Osteoblast (primary cell): ENCODE measurements at places on chromosomes 5 and 9. TPM values are rescaled to one million over a fixed set of nuclear protein-coding genes. Genes with fewer than 3 reads are reported as not detected.

GRCh38 chr9:68817079-68817875, 112.2 kb downstream of the PIP5K1B start:
- no peak overlapping the region for H3K4me3 ChIP-seq
- H3K4me1 ChIP-seq: no peaks in the 10 kb centered on the region
- DNase-seq: no peak
- no peaks in the 10 kb centered on the region for H3K36me3 ChIP-seq
- no peak overlapping the region for H3K27ac ChIP-seq

- no peak for DNase-seq
- peaks cover 3% of the 10 kb centered on the region for H3K27me3 ChIP-seq
- H3K4me1 ChIP-seq: no peaks in the 10 kb centered on the region
- H3K4me3 ChIP-seq: no peak overlapping the region
Observed at GRCh38 chr9:73270967-73271721, 119.5 kb downstream of the ANXA1 start.

DNA sequence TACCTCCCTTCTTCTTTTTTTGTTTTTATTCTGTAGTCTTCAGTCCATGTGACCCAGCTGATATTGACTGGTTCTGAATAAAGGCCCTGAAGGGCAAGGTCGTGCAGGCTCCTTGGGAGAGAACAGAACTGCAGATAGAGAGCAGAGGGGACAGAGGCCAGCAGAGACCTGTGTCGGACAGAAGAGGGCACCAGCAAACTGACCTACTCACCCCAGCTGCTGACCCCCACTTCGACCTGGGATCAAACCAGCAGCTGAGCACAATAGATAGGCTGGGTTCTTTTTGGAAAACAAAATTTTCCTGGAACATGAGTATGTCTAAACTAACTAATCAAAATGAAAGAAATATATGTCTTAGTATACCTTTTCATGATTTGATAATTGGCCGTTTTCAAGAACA, 695.1 kb downstream of the NR2F1-AS1 start:
- H3K4me1 ChIP-seq: no peaks in the 10 kb centered on the region
- DNase-seq: no peak
- H3K4me3 ChIP-seq: no peak overlapping the region
- no peak overlapping the region for H3K27ac ChIP-seq

- H3K27me3 ChIP-seq: peaks cover 13% of the 10 kb centered on the region
- no peak overlapping the region for H3K4me3 ChIP-seq
- H3K36me3 ChIP-seq: no peaks in the 10 kb centered on the region
- no peak overlapping the region for H3K27ac ChIP-seq
Observed at GRCh38 chr5:36740259-36740898, 134.0 kb downstream of the SLC1A3 start.

GRCh38 chr9:122031157-122031556, 62.0 kb downstream of the TTLL11 start:
- no peaks in the 10 kb centered on the region for H3K36me3 ChIP-seq
- no peak overlapping the region for H3K27ac ChIP-seq
- no peak for DNase-seq

The SLC22A4 gene
- 2.9 and 3.8 TPM in 2 replicates for total RNA-seq

GRCh38 chr9:135335691-135336181, 143.8 kb upstream of the PPP1R26 start:
- peaks cover 11% of the 10 kb centered on the region for H3K27me3 ChIP-seq
- H3K4me1 ChIP-seq: no peaks in the 10 kb centered on the region

DNA sequence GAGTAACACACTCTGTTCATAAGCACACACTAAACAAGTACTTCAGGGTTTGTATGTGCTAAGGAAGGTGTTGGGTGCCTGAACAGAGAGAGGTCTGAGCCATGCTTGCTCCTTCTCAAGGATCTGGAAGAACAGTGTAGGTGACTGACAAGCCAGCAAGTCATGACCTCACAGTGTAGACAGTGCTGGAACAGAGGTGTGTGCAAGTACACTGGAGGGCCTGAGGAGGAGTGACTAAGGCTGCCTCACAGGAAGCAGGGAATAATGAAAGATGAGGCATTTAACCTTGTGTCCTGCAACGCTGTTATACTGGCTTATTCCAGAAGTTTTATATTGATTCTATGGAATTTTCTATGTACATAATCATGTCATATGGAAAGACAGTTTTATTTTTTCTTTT, 83.9 kb downstream of the TMEM174 start:
- no peaks in the 10 kb centered on the region for H3K36me3 ChIP-seq
- no peak overlapping the region for H3K27ac ChIP-seq
- no peak for DNase-seq
- H3K4me1 ChIP-seq: no peaks in the 10 kb centered on the region
